ENCODE measurements at places on chromosomes 3 and 15.

GRCh38 chr3:190269101-190269500, 53.1 kb downstream of the CLDN1 start:
- no peak for DNase-seq

DNA sequence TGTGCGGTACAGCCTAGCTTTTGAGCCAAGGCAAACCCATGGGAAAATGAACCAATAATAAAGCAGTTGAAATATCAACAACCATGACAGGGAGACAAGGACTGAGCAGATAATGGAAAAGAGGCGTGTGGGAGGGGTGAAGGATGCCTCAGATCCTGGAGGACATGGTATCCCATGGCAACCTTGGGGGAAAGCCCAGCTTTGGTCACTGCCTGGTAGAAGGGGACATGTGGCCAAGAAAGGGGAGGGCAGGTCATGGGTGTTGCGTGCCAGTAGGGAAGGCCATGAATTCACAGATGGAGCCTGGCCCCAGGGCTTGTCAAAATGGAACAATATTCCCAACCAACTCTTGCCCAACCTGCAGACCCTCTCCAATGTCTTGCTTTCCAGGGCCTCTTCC, 140.5 kb upstream of the SMAD3 start:
- DNase-seq: no peak

DNA sequence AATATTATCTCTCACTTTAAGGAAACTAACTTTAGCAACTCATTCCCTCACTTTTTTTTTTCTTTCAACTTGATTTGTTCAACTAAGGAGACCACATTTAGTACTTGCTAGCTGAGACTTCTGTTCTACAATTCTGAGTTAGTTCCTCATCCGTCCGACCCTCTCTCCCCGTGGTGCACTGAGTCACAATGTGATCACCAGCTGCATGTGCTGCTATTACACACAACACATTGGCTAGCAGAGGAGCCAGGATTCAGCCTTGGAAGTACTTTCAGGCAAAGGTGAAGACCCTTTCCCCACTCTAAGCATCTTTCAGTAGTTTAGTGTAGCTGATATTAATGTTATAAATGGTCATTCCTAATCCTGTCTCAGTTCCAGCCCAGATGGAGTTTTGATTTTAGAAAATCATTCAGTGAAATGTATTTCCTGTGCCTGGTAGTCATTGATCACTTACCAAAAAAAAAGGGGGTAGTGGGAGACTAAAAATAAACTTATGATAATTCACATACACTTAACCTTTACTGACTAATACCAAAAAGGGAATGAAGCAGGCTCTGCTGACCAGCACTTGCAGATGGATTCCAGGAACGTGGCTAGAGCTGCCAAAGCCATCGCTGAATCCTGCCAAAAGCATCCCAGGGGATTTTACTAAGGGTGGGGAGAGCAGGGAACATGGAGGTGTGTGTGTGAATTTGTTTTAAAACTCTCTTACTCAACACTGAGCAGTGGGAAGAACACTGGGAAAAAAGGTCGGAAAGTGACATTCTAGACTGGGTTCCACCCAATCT, 424.8 kb downstream of the LPP start:
- no peak for DNase-seq

DNA sequence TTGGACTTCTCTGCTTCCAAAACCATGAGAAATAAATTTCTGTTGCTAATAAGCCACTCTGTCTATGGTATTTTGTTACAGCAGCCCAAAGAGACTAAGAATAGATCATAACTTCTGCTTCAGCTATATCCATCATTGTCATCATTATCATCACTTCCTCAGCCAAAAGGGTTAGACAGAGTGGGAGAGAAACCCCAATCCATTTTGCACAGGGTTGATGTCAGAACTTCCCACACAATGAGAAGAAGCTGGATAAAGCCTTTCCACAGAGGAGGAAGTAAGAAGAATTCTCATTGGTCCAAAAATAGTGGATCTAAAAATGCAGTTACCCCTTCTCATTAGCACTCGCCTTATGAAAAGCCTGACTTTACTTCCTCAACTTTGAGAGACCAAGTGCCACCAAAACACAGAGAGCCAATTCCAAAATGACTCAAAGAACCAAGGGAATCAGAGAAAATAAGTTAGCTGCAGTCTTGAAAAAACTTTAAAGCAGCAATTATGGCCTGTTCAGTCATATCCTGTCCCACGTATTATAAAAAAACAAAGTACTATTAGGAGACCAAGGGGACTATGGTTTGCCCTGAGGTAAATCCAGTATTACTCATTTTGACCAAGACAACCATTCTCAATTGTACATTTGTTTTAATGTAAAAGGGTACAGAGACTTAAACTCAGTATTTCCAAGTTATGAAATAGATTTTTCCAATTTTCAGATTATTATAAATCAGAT, 80.2 kb downstream of the WNT5A start:
- no peak for DNase-seq

- no peak for DNase-seq
Observed at GRCh38 chr3:147513785-147514184, 104.6 kb downstream of the ZIC1 start.

DNA sequence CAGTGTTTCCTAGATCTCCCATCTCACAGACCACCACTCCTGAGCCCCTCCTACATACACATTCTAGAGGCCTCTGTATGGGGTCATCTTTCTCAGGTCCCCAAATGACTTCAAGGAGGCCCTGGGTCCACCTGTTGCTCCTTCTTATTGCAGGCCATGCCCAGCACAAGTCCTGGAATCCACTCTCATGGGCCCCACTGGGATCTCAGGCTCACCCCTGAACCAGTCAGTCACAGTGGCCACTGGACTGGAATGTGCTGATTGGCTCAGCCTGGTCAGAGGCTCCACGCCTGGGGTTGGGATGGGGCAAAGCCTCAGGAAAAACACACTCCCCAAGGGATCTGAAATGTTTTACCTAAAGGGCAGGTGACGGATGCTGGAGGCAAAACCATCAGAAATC, 55.7 kb downstream of the SPSB4 start:
- DNase-seq: no peak

DNA sequence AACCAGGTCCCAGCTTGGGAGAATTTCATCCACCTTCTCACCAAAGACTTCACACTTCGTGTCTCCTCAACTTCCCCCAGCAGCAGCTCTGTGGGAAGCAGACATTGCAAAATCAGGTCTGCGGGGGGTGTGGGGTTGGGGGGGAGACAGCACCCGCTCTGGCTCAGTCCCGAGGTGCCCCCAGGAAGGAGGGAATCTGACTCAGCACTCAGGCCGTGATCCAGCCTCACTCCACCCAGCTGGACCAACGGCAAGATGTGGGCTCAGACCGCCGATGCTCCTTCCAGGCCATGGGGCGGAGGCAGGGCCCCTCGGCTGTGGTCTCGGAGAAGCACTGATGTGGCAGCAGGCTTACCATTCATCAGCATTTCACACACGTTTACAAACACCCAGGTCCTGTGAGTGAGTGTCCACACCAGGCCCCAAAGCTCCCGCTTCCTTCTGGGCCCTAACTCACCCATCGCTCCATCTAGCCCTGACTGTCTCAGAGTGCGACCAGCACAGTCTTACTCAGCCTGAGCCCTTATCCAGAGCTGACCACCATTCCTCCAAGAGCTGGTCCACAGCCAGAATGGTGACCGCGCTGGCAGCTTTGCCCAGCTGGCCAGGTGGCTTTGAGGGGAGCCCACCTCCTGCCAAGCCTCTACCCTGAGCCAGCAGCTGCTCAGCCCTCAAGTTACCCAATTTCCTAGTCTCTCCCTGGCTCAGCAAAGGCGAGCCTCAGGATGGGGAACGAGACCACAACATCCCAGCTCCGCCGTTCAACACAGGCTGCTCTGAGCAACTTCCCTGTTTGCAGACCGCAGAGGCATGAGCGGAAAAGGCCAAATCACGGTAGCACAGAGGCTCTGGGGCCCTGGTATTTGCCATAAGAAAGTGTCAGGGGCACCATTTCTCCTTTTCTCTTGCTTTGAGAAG, 3.3 kb downstream of the STAB1 start:
- DNase-seq: no peak

GRCh38 chr3:125406070-125406469, 30.9 kb upstream of the ZNF148 start:
- no peak for DNase-seq

DNA sequence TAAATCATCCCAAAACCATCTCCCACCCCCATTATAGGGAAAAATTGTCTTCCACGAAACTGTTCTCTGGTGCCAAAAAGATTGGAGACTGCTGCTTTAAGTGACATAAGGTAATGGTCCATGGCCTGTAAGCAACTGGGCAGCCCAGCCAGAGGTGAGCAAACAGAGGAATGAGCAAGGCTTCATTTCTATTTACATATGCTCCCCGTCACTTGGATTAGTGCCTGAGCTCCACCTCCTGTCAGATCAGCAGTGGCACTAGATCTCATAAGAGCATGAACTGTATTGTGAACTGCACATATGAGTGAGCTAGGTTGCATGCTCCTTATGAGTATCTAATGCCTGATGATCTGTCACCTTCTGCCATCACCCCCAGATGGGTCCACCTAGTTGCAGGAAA, 1159.8 kb upstream of the ALCAM start:
- no peak for DNase-seq

- DNase-seq: no peak
Observed at GRCh38 chr3:98985431-98985830, 83.9 kb upstream of the DCBLD2 start.

DNA sequence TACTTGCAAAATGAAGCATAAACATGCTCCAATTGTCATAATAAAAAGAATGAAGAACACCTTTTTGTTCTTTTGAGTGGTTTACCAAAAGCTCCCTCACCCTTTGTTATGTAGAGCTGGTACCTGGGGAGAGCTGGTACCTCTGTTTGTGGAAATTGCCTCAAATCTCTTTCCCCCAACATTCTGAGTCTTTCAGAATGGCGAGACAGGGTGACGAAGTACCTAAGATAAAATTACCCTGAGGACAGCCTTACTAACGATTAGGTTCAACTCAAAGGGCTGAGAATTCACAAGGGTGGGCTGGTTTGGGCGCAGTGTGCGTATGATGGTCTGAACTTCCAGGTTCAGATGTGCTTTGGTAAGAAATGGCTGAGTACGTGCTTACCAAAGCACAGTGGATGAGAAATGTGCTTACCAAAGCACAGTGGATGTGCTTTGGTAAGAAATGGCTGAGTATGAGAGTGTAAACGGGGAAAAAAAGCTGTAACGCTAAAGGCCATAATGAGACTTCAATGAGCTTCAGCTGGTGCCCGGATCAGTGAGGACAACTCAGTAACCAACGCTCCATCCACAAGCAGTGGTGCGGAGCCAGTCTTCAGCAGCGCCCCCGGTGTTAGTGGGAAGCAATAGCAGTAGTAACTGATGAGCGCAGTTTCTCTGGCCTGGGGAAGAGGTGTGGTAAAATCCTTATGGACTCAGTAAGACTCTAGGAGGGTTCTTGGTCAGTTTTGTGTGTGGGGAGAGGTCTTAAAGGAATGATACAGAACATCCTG, 72.3 kb upstream of the LRIG1 start:
- DNase-seq: no peak

Data from HS-27A (cell line).